Activated naive CD4-positive, alpha-beta T cell treated with anti-CD3 and anti-CD28 coated beads for 36 hours (primary cell): ENCODE measurements at places on chromosomes 7 and 10.

DNA sequence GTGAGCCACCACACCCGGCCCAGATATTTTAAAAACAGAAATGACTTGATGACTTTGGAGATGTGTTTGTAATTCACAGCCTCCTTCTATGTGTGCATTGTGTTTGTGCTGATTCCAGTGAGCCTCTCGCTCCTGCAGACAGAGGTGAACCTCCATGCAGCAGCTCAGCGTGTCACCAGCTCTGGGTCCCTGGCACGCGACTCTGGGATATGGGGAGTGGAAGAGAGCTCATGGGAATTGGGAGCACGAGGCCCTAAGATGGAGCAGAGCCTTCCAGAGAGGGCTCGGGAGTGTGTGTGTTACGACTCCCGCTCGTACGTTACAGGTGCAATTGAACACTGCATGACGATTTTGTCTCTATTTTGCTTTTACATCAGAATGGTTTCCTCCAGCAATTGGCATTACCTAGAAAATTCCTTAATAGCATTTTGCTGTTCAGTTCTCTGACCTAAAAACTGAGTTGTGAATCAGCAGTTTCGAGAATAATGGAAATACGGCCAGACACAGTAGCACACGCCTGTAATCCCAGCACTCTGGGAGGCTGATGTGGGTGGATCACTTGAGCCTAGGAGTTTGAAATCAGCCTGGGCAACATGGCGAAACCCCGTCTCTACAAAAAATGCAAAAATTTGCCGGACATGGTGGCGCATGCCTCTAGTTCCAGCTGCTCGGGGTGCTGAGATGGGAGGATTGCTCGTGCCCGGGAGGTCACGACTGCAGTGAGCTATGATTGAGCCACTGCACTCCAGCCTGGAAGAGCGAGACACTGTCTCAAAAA lies 204.6 kb downstream of the CUX1 start:
- DNase-seq, result no peak

DNA sequence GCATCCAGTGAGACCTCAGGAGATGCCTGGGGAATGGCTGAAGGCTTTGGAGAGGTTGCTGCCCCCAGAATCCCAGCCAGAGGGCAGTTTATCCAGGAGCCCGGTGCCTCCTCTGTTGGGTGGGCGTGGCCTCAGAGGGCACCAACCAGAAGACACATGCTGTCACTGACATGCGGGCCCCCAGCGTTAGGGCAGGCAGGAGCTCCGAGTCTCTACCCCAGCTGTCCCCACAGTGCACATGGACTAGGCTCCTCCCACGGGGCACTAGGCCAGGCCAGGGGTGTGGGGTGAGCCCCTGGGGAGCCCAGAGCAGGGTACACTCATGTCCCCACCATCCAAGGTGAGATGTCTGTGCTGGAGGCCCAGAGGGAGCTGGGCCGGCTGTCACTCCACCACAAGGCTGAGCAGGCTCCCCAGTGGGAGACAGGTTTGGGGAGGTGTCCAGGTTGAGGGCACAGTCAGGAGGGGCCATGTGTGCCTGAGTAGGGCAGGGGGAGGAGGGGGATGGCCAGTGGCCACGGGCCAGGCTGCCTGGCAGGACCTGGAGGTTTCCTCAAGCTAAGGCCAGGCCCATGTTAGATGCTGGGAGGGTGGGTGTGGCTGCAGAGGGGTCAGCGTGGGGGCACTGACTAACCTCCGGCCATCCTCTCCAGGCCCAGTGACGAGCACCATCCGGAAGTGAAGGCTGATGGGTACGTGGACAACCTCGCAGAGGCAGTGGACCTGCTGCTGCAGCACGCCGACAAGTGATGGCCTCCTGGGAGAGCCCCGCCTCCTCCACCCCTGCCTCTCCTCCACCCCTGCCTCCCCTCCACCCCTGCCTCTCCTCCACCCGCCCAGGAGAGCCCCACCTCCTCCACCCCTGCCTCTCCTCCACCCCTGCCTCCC lies 131.3 kb downstream of the FAM53B start:
- DNase-seq, result peak; percentile 28

DNA sequence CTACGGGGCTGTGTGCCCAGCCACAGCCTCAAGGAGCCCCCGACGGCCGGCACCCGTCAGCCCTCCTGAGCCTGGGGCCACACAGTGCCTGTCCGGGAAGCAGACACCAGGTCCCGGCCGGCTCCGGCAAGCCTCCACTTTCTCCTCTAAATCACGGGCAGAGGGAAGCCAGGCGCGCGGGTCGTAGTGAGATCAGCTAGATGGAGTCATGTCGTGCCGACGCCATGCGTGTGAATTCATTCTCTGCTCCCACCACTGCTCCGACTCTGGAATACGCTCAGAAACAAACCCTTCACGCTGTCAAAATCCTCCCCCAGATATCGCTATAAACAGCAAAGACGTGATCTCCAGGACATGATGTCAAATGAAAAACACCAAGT lies 93.7 kb upstream of the DNAAF5 start:
- no peak for DNase-seq

DNA sequence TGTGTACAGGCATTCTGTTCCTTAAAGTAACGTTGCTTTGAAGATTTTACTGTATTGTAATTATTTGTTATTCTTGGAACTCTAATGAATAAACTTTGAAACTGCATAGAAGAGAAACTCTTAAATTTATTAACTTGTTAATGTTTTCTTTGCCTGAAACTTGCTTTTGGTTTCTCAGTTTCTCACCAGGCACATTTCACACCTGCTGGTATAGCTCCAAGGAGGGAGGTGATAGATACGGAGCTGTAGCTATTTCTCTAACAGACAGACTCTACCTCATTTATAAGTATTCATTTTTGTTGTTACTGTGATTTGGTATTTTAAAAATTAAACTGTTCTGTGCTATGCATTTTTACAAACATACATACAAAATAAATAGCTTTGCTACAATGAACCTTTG lies 32.7 kb downstream of the R3HCC1L start:
- DNase-seq, result no peak

- peak; percentile 7 for DNase-seq
These were observed 221.0 kb upstream of the KLF6 start for GRCh38 chr10:4006051-4006450.

- DNase-seq, result no peak
These were observed 114.5 kb downstream of the CDC14C start for GRCh38 chr7:49038821-49039358.

- no peak for DNase-seq
These were observed 288.7 kb upstream of the IGFBP3 start for GRCh38 chr7:46209611-46210388.

DNA sequence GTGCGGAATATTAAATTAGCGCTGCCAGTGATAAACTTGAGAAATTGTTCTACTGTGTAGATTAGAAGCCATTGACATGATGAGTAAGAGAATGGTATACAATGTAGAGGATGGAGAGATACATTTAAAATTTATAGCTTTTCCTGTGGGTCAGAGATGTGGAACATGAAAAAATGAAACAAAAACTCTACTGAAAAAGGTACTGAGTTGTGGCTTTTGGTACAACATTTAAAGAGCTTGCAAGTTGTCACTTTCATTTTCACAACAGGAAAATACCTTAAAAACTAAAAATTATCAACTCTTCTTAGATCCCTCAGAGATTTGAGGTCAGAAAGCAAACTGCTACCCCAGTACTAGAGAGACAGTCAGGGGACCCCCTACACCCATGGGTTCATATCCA lies 348.8 kb upstream of the CDC14C start:
- DNase-seq, result no peak

GRCh38 chr10:46289209-46289810 lies 2.5 kb downstream of the ANTXRL start:
- DNase-seq, result no peak

- no peak for DNase-seq
These were observed 3.1 kb upstream of the ZNF12 start for GRCh38 chr7:6709808-6710207.

- no peak for DNase-seq
These were observed 37.2 kb upstream of the ABCB5 start for GRCh38 chr7:20578257-20578771.

DNA sequence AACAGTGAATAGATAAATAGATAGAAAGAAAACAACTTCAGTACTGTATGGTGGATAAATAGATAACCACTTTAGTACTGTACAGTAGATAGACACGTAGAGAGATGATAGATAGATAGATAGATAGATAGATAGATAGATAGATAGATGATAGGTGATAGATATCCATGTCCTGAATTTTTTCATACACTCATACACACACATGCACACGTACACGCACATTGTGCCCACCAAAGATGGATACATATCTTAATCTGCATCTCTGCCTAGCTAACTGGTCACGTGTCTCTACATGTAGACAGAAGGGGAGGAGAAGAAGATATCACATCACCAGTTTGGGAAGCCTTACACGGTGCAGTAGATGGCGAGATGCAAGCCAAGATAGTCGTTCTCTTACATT lies 99.2 kb downstream of the ARID5B start:
- no peak for DNase-seq

GRCh38 chr7:46383605-46384004 lies 462.5 kb upstream of the IGFBP3 start:
- no peak for DNase-seq

- no peak for DNase-seq
These were observed 114.7 kb downstream of the MYO3A start for GRCh38 chr10:26048756-26049155.

- peak; percentile 73 for DNase-seq
These were observed at the start of gene ABCB1 for GRCh38 chr7:87600130-87601124. Gene ABCB1, minus strand, starts transcription at chr7:87600884. Its CDS starts 700 bp downstream, at chr7:87600184.

DNA sequence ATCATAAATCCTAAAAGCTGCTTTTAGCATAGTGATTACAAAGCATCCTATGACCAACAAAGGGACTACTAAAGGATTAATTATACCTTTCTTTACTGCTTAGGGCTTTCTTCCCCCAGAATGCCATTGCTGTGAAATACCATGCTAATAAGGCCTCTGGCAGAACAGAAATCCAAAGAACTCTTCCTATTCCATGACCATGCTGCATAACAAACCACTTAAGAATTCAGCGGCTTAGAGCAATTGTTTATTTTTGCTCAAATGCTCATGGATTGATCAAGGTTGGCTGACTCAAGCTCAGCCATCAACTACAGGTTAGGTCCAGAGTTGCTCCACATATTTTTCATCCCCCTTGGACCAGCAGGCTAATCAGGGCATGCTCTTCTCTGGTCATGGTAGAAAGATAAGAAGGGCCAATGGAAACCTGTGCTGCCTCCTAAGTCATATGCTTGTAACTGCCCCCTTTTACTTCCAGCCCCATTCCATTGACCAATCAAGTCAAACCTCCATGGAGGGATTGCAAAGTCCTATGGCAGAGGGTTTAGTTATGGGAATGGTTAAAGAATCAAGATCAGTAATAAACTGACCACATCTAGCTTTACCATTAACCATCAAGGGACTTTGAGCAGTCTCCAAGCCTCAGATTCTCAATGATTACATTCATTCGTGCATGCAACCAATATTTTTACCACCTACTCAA lies 244.4 kb upstream of the FZD1 start:
- DNase-seq, result no peak

DNA sequence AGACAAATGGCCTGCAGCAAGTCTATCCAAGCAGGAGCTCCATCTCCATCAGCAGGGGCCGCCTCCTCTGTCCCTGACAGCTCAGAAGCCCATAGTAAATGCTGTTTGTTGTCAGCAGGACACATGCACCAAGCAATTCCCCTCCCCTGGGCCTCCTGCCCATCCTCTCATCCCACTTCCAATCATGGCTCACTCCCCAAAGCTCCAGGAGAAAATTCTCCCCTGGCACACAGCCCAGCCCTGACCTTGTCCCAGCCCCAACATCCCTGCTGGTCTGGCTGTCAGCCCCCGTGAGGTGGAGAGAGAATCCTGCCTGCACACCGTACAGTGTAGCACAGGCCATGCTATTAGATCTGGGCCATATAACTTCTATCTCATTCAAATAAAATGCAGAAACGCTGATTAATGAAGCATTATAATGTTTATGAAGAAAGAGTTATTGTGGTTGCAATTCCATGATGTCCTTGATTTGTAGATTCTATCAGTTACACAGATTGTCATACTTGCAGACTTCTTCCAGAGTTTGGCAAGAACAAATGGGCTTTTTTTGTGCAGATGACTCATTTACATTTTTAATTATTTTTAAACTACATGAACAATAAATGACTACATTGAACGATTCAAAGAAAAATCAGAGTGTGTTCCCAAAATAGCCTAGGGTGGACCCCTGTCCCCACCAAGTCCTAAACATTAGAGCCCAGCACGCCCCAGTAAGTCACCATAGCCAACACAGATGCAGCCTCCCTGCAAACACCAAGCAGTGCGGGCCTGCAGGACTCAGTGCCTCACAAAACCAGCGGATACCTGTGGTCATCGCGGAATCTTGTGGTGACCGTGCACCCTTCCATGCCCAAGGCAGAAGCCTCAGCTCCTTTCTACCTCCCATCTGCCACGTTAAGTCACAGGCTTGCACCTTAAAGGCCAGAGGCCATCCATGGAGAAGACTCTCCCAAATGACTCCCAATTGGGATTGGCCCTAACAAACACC lies 70.1 kb downstream of the COBL start:
- DNase-seq, result no peak

DNA sequence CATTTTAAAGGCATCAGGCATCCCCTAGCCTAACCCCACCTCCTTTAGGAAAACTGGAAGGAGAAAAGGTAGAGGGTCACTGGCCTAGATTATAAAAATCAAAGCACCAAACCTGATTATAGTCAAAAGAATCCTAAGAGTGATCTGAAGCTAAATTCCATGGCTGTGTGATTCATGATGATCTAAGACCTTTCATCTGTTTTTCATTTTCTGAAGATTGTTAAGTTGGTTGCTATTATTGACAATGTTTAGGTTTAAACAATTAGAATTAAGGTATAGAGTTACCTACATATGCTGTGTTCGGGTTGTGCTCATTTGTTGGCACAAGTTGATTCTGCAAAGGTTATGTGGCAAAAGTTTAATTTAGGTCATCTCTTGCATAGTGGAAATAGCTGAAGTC lies 148.7 kb downstream of the BICC1 start:
- no peak for DNase-seq

GRCh38 chr10:13712837-13713581 lies 126.2 kb downstream of the PRPF18 start:
- peak; percentile 38 for DNase-seq

- no peak for DNase-seq
These were observed 244.7 kb downstream of the KIF20B start for GRCh38 chr10:89946106-89946505.

DNA sequence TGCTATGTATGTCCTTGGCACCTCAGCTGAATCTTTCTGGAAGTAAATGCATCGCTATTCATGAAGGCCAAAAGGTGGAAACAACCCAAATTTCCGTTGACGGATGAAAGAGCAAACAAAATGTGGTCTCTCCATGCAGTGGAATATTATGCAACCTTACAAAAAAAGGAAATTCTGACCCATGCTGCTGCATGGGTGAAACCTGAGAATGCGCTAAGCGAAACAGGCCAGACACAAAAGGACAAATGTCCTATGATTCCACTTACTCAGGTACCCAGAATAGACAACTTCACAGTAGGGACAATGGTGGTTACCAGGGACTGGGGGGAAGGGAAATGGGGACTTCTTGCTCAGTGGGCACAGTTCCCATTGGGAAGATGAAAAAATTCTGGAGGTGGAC lies 158.8 kb downstream of the CAMK1D start:
- no peak for DNase-seq

DNA sequence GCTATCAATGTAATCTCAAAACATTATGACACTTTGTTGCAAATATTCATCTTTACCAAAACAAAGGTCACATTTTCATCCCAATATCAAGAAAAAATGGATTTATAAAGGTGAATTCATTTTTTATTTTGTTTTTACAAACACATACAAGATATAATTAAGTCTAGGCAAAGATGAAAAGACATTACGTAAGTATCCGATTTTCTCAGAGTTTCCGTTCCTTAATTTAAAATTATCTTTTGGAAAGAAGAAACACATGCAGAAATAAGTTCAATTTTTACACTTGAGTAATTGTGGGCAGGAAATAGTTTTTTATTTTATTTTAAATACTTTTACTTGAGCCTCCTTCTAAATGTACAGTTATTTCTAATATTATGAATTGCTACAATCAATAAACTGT lies 24.6 kb downstream of the RTKN2 start:
- DNase-seq, result no peak
